ENCODE measurements at places on chromosomes 5 and 9.

DNA sequence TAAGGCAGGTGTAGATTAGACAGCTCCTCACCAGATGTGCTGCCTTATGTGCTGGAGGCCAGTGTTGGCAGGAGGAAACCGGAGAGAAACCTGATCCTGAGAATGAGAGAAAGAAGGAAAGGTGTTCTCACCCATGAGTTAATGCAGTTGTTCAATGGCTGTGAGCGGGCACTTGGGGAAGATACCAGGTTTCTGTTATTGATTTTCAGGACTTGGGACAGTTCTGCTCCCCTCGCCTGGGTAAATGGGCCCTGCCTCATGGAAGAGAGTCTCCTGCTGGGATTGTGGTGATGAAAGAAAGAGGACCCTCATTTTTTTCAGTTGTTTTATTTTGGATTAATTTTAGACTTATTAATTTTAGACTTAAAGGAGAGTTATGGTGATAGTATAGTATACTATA lies 59.5 kb downstream of the EGFLAM start:
- DNase-seq, result no peak

DNA sequence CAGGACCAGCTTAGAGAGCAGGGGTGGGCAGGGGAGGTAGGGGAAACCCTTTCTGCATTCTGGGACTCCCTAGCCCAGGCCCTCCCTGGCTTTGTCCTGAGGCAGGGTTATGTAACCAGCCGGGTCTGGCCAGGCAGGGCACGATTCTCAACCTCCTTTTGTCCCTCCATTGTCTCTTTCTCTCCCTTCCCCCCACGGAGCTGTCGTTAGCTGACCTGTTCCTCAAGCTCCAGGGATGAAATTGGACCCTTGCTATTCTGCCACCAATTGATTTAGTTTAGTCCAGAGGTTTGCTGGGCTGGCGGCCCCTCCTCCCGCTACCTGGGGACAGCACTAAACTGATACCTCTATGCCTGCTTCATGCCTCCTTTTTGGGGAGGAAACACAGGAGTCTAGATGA lies 9.4 kb upstream of the NDST1 start:
- DNase-seq, result no peak

GRCh38 chr5:170427672-170428236 lies 38.6 kb upstream of the KCNMB1 start:
- no peak for DNase-seq

DNA sequence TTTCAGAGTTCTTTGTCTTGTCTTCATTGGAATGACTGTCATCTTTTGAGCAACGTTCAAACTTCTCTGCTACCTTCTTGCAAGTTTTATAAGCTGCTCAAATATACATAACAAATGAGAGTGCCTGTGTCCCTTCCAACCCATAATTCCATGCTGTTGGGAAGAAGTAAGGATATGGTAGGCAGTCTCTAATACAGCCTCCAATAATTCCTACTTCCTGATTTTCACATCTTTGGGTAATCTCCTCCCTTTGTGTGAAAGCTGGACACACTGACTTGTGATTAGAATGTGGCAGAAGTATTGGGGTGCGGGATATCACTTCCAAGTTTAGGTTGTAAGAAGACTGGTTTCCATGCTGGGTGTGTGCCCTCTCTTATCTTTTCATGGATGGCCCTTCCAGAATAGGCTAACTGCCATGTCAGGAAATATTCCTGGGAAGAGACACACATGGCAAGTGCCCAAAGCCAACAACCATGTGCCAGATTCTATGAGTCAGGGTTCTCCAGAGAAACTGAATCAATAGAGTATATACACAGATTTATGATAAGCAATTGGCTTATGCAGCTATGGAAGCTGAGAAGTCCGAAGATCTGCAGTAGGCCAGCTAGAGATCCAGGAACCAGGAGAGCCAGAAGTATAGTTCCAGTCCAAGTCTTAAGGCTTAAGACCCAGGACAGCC lies 531.3 kb downstream of the NTRK2 start:
- DNase-seq, result no peak

GRCh38 chr5:142906863-142907671 lies 136.9 kb downstream of the ARHGAP26 start:
- DNase-seq, result no peak

GRCh38 chr5:12335938-12336337 lies 431.7 kb upstream of the CTNND2 start:
- no peak for DNase-seq

- no peak for DNase-seq
Observed at GRCh38 chr5:44385291-44385900, 3.8 kb downstream of the FGF10 start.

DNA sequence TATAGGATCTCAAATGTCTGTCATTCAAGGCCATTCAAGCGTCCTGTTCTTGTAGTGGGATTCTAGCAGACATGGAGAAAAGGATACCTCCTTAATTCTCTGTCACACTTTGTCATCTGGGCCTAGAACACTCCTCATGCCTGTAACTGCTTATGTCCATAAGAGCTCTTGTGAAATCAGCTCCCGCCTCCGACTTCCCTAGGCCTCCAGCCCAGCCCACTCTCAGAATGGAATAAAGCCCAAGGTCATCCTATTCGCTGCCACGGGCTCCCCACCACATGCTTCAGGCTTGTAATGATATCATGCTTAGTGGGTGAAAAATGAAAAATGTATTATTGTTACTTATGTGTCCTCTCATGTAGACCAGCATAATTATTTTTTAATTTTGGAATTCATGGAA lies 632.5 kb downstream of the ISL1 start:
- no peak for DNase-seq

GRCh38 chr9:89753472-89754055 lies 148.8 kb downstream of the GADD45G start:
- no peak for DNase-seq

DNA sequence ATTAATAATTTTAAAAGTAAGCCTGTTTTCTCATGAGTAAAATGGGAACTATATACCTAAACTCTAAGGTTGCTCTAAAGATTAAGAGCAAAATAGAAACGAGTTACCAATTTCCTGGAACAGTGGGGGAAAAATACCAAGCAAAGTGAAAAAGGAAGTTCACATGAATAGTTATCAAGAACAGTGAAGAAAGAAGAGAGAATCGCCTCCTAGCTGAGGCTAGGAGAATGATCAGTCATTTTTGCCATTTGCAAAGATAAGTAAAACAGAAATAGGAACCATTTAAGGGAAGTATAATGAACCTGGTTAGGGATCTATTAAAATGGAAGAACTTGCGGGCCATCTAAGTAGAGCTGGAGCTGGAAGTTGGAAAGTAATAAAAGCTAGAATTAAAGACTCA lies 50.7 kb downstream of the P4HA2 start:
- no peak for DNase-seq

DNA sequence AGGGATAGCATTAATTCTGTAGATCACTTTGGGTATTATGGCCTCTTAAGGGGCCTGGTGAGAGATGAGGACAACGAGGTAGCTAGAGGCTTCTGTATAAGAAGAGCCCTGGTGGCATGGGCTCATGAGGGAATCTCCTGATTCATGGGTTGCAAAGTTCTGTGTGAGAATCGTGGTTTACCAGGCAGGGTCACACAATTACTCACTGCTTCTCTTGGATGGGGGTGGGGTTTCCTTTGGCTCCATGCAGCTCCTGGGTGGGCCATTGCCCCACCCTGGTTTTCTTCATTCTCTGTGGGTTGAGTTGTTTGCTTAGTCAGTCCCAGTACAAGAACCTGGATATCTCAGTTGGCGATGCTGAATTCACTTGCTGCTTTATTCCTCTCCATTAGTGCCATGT lies 30.9 kb upstream of the TNFSF15 start:
- DNase-seq, result no peak

- DNase-seq, result no peak
Observed at GRCh38 chr9:81022177-81022576, 667.2 kb downstream of the TLE1 start.

- no peak for DNase-seq
Observed at GRCh38 chr5:150946351-150946905, 41.6 kb upstream of the ZNF300 start.

DNA sequence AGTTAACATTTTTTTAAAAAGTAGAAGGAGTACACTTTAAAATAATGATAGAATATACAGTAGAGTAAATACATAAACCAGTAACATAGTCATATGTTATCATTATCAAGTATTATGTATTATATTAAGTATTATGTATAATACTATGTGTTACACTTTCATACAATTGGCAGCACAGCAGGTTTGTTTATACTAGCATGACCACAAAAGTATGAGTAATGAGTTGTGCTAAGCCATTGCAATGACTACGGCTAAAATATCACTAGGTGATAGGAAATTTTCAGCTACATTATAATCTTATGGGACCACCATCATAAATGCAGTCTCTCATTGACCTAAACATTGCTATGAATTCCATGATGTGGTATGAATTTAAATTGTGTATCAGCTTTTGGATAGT lies 506.0 kb downstream of the HTR1A start:
- DNase-seq, result no peak

DNA sequence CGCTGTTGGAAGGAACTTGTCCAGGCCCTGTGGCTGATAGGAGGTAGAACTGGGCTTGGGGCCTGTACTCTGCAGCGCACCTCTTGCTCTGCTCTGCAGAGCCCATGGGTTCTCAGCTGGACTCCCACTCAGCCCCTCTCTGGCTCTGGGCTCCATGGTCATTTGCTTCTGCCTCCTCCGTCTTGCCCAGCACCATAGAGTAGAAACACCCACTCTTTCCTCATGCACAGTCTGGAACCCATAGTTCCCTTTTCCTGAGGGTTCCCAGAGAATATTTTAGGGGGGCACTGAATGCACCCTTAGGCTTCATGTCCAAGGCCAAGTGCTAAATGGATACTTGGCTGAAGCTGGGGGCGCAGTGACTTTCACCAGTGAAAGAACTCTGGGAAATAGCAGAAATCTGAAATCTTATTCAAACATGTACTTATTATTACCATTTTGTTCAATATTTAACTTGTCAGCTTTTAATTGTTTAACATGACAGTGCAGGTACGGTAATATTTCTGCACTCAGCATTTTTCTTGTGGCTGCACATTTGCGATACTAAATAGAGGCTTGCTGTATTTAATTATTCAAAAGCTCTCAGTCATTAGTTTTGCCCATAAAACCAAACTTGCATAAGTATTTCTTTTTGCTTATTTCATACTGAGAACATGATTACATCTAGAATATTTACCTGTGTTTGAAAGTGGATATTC lies 31.5 kb downstream of the GALNT12 start:
- DNase-seq, result no peak

DNA sequence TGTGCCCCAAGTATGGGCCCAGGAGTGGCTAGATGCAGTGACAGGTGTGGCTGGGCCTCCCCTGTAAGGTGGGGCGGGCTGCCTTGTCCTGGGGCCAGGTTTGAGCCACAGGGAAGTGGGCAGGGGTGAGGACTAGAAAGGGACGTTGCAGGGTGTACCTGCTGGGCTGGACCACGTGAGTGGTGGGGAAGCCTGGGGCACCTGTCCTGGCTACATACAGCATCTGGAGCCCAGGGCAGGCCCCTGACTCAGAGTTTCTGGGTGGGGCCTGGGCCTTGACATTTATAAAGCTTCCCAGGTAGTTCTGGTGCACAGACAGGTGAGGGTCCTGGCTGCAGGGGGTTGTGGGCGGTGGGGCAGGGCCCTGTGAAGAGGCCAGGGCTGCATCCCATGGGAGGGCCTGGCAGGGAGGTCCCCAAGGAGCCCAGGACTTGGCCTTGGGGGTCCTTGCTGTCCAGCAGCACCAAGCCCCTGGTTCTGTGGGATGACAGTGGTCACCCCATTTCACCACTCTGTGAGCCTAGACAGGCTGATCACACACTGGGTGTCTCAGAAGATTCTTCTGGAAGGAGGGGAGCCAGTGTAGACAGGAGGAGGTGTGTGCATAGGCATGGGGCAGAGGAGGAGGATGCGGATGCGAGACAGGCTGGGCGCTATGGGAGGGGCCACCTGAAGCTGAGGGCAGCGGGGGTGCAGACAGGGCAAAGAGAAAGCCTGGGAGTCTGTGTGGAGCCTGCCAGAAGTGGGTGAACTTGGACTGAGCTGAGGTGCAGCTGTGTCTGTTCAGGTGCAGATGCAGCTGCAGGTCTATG lies 94.0 kb downstream of the PHF2 start:
- no peak for DNase-seq

DNA sequence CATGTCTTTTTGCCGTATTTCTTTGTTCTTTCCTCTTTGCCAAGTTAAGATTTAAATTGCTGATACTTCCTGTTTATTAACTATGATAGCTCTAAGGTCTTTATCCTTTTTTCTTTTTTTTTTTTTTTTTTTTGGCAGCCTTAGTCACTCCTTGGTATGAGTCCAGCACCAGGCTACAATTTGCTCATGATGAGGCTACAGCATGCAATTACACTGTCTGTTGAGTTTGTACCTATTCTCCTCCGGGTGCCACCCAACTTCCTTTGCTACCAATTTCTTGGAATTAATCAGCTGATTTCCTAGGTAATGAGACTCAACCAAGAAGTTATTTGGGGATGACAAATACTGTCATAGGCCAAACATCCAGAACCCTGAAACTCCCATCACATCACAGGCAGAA lies 25.5 kb downstream of the ACTL7B start:
- no peak for DNase-seq

- no peak for DNase-seq
Observed at GRCh38 chr9:123150708-123151503, 117.4 kb downstream of the GPR21 start.

DNA sequence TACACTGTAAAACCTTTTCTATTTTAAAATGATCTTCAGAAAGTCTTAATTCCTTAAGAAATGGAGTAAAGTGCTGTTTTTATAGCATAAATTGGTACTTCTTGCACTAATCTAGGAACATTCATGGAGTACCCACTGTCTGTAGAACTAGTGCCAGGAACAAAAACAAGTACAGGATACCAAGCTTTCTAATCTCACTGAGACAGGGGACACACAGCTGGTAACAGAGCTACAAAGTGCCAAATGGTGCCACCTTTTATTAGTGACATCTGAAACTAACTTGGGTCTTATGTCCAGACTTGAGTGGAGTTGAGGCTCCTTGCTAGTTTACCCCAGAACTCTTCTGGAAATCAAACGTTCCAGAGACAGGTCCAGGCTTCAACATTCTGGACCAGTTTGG lies 57.9 kb downstream of the RNF130 start:
- DNase-seq, result no peak

- no peak for DNase-seq
Observed at GRCh38 chr5:103785569-103785968, 223.0 kb upstream of the NUDT12 start.

DNA sequence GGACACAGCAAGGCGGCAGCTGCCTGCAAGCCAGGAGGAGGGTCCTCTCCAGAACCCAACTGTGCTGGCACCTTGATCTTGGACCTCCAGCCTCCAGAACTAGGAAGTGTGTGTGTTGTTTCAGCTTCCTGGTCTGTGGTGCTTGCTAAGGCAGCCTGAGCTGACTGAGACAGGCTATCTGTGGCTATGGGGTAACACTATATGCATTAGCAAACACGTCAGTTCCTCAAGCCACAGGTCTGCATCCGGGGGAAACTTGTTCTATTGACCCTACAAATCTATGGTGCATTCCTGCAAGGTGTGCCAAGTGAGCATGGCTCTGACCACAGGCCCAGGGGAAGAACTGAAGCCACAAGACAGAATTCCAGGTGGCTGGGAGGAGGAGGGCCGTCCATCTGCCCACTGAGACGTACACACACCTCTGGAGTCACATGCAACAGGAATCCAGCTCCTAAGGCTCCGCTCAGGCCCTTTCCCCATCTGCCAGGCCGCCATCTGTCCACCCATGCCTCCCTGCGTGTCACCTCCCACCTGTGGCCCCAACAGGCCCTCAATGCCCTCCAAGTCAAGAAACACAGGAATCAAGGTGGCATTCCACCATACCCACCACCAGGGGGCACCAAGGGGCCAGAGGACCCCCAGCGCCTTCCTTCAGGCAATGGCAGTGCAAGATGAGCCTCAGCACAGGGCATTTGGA lies 174.9 kb downstream of the ROR2 start:
- DNase-seq, result peak; percentile 40

GRCh38 chr5:67773411-67774266 lies 441.9 kb upstream of the PIK3R1 start:
- no peak for DNase-seq

GRCh38 chr5:68709239-68709638 lies 384.6 kb upstream of the SLC30A5 start:
- no peak for DNase-seq

All from activated CD8-positive, alpha-beta memory T cell treated with anti-CD3 and anti-CD28 coated beads for 4 hours (primary cell).